Mucosa of gallbladder (tissue), 1 donor: ENCODE measurements at places on chromosomes 12 and 14.

GRCh38 chr14:102872020-102872419 is 50.4 kb upstream of the AMN start:
- DNase-seq: no peak

DNA sequence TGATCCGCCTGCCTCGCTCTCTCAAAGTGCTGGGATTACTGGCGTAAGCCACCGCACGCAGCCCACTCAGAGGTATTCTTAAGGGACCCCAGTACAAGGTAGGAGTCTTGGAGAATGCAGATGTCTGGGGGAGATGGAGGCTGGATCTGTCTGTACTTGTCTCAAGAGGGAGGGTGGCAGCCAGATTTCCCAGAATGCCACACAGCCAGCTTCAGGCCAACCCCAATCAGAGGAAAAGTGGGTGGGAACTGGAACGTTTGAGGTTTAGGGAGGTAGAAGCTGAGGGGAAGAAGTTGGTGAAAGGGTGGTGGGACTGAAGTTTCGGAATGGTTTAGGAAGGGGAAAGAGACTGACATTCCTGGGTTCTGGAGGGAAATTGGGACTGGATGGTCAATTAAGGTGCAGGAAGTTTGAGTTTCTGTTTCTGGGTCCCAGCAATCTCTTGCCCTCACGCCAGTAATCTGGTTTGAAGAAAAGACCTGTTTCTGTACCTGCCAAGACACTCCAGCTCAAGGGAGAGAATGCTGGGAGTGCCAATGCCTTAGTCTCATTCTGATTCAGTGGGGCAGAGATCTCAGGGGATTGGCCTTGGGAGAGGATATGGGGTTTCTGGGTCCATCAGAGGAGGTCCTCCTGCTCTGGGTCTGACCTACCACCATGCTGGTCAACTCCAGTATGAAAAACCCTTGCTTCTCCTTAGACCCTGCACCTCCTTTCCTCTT is 8.1 kb upstream of the ZNF385A start:
- no peak for DNase-seq

- DNase-seq: no peak
Observed at GRCh38 chr12:65822732-65823512, 1.4 kb upstream of the HMGA2 start.

DNA sequence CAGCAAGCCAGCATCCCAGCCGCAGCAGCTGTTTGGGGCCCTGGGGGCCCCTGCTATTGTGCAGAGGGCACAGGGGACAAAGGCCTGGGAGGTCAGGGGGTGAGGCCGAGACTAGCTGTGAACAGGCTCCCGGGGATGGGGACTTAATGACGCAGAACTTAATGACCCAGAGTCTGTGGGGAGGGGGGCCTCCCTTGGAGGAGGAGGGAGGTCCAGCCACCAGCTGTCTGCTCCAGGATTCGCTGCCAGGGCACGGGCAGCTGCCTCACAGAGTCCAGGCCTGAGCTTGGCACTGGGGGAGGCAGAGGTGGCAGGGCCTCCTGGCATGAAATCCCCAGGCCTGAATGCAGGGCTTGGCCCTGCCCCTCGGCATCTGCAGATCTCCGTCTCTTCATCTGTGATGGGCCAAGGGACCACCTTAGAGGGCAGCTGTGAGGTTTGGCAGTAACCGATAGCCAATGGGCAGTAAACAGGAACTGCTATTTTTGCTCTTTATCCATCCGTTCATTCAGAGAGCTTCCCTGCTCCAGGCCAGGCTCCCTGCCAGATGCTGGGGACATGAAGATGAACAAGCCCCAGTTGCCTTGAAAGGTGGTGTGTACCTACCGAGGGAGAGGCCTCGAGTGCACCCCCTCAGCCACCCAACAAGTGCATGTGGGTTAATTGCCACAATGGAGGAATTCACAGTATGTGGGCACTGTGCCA is 6.7 kb downstream of the FAM222A start:
- no peak for DNase-seq

DNA sequence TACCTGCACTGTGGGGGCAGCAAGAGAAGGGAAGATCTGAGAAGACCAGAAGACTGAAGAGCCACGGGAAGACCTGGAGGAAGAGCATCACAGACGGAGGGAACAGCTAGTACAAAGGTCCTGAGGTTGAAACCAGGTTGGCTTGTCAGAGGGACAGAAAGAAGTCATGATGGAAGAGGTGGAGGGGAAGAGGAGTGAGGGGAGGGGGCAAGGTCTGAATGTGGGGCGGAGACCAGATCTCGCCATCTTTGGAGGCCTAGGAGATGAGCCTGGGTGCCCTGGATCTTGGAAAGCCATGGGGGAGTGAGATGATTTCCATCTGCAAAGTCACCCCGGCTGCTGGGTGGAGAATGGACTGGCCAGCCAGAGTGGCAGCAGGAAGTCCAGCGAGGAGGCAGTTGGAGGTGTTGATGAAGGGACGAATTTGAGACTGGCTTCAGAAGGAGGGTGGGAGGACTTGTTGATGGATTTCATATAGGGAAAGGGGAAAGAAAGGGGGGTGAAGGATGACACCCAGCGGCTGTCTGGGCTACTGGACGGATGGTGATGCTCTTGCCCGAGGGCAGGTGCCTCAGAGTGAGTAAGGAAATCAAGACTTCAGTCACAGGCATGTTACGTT is 14.6 kb upstream of the UBC start:
- no peak for DNase-seq

GRCh38 chr14:24194186-24194872 is 912 bp downstream of the TM9SF1 start:
- DNase-seq: no peak

DNA sequence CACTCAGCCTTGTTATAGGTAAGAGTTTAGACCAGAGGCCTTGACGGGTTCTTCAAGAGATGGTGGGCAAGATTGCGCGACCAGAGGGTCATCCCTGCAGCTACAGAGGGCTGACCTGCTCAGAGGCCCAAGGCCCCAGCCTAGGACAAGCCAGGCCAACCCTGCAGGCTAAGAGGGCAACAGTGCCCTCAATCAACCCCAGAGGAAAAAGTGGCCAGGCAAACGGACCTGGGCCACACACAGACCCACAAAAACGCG is 1.3 kb downstream of the SSH1 start:
- no peak for DNase-seq

DNA sequence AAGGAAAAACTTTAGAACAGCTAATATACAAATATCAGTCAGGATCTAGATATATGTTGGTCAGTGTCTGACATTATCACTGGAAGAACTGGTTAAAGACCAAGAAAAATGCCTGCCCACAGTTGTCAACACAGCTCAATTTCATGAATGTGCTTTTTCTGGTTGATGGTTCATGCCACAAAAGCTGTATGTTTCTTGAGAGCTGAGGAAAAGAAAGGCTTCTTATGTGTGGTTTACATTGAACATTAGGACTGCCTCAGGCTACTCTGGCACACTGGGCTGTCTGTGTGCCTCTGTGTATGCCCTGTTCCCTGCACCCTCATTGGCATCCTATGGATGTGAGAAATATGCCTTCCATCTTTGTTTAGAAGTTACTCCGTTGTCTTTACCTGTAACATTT is 218.8 kb upstream of the RGS6 start:
- no peak for DNase-seq

- DNase-seq: no peak
Observed at GRCh38 chr12:108328420-108328819, 10.7 kb downstream of the CMKLR1 start.

GRCh38 chr14:38387821-38388220 is 131.9 kb upstream of the CLEC14A start:
- no peak for DNase-seq

DNA sequence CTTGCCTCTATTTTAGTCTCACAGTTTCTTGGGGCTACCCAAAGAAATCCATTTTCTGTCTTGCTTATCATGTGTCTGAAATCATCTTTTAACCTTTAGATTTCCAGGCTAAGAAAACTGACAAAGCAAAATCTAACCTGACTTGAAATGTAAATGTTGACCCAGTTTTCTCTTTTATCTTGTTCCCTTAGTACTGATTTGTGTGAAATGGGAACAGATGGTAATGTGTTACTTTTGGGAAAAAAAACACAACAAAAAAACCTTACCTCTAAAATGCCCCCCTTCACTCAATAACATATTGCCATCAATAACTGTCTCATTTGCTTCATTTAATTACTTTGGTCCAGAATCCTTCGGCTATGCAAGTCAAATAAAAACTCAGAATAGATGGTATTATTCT is 383.2 kb upstream of the DCN start:
- DNase-seq: no peak

DNA sequence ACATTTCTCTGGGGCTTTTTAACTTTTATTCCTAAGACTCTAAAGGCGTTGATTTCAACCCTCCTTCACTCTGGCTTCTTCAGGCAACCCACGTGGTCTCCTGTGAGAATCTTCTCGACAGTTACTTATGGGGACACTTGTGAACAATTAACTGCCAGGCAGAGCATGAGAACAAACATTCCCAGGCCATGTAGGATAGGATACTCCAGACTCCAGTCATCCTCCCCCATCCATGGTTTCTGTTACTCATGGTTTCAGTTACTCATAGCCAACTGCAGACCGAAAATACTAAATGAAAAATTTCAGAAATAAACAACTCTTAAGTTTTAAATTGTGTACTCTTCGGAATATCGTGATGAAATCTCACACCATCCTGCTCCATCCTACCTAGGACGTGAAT is 19.5 kb downstream of the GPR68 start:
- DNase-seq: no peak

- DNase-seq: no peak
Observed at GRCh38 chr12:71223139-71223538, 65.3 kb upstream of the TSPAN8 start.

DNA sequence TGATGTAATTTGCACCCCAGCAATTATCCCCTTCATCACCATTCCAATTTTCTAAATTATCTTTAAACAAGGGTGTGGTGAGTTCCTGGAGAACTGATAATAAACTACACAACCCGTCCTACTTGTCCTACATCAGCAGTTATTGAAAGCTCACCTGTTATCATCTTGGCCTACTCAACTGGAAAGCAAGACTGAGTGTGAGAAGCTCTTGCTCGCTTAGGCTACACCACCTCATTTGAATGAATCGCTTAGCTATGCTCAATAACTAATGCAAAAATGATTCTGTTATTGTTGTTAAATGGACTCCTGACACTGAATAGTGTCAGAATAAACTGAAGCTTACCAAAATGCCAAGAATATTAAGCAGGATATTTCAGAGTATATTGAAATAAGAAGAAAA is 115.4 kb upstream of the BTG1 start:
- DNase-seq: no peak

- DNase-seq: peak; percentile 56
Observed at GRCh38 chr14:103091041-103091882, 3.3 kb upstream of the EXOC3L4 start.

DNA sequence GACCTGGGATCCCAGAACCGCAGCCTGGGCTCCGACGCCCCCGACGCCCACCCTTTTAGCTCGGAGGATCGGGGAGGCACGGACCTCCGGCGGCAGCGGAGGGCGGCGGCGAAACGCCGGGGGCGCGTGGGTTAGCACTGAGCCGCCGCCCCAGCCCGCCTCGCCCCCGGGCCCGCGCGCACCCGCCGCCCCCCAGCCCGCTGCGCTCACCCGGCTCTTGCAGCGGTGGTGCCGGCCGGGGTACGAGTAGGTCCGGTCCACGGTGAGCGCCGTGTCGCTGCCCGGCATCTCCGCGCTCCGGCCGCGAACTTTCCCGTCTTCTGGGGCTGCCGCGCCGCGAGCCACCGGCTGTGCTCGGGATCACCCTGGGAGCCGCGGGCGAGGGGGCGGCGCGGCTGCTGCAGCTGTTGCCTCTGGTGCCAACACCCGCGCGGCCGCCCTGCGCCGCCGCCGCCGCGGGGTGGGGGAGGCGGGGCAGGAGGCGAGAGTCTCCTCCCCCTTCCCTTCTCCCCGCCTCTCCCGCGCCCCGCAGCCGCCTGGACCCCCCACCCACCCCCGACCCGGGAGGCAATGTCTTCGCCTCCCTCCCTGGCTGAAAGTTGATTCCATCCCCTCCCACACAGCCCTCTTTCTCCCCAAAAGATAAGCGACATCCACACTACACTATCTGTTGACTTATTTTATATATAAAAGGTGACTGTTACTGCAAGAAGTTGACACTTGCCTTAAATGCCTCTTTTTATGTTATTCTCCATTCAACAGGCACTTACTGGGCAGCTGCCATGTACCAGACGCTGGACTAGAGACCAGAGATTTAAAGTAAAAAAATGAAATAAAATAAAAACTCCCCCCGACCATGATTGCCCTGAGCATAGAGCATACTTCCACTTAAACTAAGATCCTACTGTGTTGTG is at the start of gene TMCC3:
TMCC3 (minus strand) TSS at position 415 of the 914 bp plus-strand sequence; CDS start at position 288, 127 bp downstream.
- DNase-seq: no peak

DNA sequence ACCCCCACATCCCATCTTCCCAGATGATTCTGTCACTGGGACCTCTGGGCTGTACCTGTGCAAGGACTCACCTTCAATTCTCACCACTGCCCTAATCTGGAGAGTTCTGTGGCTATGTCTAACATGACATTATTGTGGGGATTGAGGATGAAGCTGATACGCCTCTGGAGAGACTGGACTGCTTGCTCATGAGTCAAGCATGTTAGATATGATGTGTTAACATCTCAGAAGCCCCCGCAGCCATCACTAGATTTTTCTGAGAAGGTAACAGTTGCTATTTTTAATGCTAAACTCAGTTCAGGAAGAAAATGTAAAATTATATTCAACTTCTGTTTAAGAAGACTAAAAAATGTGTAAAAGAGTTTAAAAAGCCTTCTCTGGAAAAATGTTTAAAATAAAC is 25.7 kb downstream of the JKAMP start:
- DNase-seq: no peak

DNA sequence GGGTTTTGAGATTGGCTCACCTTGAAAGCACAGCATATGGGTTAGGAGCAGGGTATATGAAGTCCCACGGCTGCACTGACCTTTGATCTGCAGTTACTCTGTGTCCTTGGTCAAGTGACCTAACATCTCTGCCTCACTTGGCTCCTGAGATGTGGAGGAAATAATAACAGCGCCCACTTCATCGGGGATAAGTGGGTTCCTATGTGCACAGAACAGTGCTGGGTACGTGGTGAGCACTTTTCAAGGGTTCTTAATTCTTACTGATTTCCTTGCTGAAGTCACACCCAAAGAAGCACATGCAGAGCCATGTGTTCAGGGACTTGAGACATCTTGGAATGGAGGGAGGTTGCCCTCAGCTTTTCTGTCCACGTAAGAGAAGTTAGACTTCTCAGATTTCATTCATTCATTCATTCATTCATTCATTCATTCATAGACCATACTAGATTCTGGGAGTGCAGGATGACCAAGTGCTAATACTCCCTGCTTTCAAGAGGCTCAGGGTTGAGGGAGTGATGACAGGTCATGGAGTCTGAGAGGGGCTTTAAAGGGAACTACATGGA is 39.4 kb downstream of the ADGRD1 start:
- no peak for DNase-seq

GRCh38 chr12:29547151-29547632 is 49.7 kb upstream of the OVCH1 start:
- no peak for DNase-seq

GRCh38 chr12:32264961-32265360 is 134.4 kb upstream of the FGD4 start:
- DNase-seq: no peak
